ENCODE measurements at places on chromosomes 1 and 21.

GRCh38 chr1:31799895-31800673 is 15.7 kb downstream of the SPOCD1 start:
- DNase-seq, result no peak

- no peak for DNase-seq
Observed at GRCh38 chr1:29629401-29629800, 393.1 kb downstream of the PTPRU start.

DNA sequence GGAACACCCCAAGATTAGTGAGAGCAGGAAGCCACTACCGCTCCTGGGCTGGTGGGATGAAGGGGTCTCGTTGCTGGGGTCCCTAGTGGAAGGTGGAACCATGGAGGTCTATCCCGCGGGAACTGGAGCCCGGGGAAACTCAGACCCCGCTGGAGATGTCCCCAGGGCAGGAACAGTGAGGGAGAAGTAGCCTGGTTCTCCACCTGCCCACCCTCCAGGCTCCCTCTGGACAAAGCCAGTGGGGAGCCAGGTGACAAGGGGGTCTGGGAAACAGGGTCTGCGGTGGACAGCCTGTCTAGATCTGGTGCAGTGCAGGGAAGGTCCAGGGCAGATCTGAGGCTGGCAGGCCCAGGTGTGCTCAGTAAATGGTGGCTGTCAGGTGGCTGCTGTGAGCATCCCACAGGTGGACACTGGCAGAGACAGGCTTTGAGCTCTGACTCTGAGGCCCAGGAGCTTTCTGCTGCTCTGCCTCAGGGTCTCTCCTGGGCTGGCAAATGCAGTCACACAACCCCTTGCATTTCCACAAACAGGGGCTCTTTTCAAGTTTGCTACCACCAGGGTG is 88.0 kb upstream of the TLR5 start:
- DNase-seq, result no peak

DNA sequence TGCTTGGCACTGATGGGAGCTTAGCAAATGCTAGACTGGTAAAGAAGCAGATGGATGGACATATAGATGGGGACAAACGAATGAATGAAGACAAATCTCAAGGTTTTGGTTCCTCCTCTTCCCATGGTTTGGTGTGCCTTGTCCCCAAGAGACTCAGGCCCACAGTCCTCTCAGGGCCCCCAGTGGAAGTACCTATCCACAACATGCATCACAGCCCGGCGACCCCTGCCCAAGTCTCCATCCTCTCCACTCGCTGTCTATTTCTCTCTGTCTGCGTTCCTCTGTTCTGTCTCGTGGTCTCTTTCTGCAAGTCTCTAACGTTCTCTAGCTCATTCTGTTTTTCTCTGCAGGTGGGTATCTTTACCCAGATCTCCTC is 85.8 kb downstream of the GLIS1 start:
- DNase-seq, result no peak

GRCh38 chr1:115098979-115099692 is 9.8 kb upstream of the TSPAN2 start:
- DNase-seq, result peak; percentile 25
